ENCODE measurements at places on chromosomes 16 and 17. TPM values are rescaled to one million over a fixed set of nuclear protein-coding genes. Genes with fewer than 3 reads are reported as not detected.

Gene SMIM36
- total RNA-seq, result not detected

Gene COL1A1
- 862 TPM for total RNA-seq

Gene SCNN1B
- total RNA-seq, result 2.1 TPM

DNA sequence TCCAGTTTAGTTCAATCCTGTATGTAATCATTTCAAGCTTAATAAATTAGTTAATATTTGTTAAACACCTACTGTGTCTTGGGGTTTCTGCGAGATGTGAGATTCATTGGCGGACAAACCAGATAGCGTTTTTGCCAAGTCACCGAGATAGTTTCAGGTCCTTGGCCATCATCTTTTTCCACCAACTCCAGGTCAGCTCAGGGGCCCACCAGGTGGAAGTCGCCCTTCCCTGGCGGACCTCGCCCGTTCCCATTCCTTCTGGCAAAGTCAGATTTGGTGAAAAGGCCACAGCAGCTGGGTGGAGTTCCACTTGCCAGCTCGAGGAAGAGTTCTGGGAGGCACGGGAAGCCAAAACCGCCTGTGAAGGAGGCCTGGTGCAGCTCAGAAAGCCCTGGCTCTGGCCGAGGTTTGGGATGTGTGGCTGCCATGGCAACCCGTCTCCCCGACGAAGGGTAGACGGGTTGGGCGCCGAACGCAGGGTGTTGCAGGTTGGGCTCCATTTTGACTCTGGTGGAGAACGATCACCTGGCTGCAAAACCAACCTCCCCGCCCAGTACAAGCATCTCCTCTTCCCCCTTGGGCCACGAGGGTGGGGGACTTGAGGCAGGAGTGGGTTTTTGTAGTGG lies 39.5 kb downstream of the CMIP start:
- H3K27ac ChIP-seq, result no peak overlapping the region
- no peaks in the 10 kb centered on the region for H3K27me3 ChIP-seq

Gene CHST6
- not detected for total RNA-seq

- no peak for DNase-seq
- H3K27ac ChIP-seq, result no peak overlapping the region
- H3K36me3 ChIP-seq, result no peaks in the 10 kb centered on the region
- no peaks in the 10 kb centered on the region for H3K4me1 ChIP-seq
Measured at GRCh38 chr17:22090263-22090935, 398.1 kb downstream of the KCNJ18 start.

Gene ALOX15
- total RNA-seq, result 0.24 TPM

GRCh38 chr17:15485045-15485444 lies 17.6 kb upstream of the CDRT4 start:
- no peaks in the 10 kb centered on the region for H3K36me3 ChIP-seq
- H3K4me3 ChIP-seq, result no peak overlapping the region
- no peaks in the 10 kb centered on the region for H3K4me1 ChIP-seq
- no peak overlapping the region for H3K27ac ChIP-seq
- no peak for DNase-seq
- H3K27me3 ChIP-seq, result no peaks in the 10 kb centered on the region

- no peak overlapping the region for H3K27ac ChIP-seq
- H3K4me3 ChIP-seq, result no peak overlapping the region
- H3K27me3 ChIP-seq, result no peaks in the 10 kb centered on the region
- no peaks in the 10 kb centered on the region for H3K4me1 ChIP-seq
- no peaks in the 10 kb centered on the region for H3K36me3 ChIP-seq
- no peak for DNase-seq
Measured at GRCh38 chr16:64907844-64908243, 214.0 kb downstream of the CDH11 start.

GRCh38 chr16:48113001-48113400 lies 42.8 kb downstream of the ABCC12 start:
- no peak overlapping the region for H3K4me3 ChIP-seq
- H3K36me3 ChIP-seq, result no peaks in the 10 kb centered on the region
- H3K27me3 ChIP-seq, result no peaks in the 10 kb centered on the region
- no peaks in the 10 kb centered on the region for H3K4me1 ChIP-seq
- H3K27ac ChIP-seq, result no peak overlapping the region

GRCh38 chr16:67954421-67955196 lies 10.7 kb upstream of the LCAT start:
- H3K27ac ChIP-seq, result no peak overlapping the region
- no peaks in the 10 kb centered on the region for H3K27me3 ChIP-seq
- no peak overlapping the region for H3K4me3 ChIP-seq
- H3K4me1 ChIP-seq, result no peaks in the 10 kb centered on the region

Gene DLX4
- not detected for total RNA-seq

DNA sequence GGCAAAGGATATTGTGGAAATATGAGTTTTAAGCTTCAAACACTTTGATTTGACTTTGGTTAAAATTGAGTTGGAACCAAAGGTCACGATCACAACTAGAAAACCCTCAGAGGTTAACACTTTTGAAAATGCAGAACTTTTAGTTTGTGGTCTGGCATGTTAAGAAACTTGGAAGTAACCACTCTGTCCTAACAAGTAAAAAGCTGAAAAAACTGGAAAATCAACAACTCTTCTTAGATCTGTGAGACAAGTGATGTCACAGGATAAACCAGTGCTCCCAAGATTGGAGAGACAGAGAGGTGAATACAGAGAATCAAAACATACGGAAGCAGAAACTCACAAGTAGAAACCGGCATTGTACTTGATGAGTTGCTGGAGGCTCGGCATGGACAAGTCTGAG lies 17.4 kb downstream of the MFSD6L start:
- H3K4me3 ChIP-seq, result no peak overlapping the region
- H3K4me1 ChIP-seq, result no peaks in the 10 kb centered on the region
- DNase-seq, result no peak
- no peaks in the 10 kb centered on the region for H3K36me3 ChIP-seq
- no peak overlapping the region for H3K27ac ChIP-seq
- no peaks in the 10 kb centered on the region for H3K27me3 ChIP-seq

GRCh38 chr17:10585529-10585928 lies 36.1 kb upstream of the MYH2 start:
- H3K36me3 ChIP-seq, result no peaks in the 10 kb centered on the region
- no peak overlapping the region for H3K27ac ChIP-seq
- H3K27me3 ChIP-seq, result no peaks in the 10 kb centered on the region
- H3K4me3 ChIP-seq, result no peak overlapping the region
- DNase-seq, result no peak
- no peaks in the 10 kb centered on the region for H3K4me1 ChIP-seq

Gene CTRB1
- not detected for total RNA-seq

Gene RFWD3
- 12.9 TPM for total RNA-seq

DNA sequence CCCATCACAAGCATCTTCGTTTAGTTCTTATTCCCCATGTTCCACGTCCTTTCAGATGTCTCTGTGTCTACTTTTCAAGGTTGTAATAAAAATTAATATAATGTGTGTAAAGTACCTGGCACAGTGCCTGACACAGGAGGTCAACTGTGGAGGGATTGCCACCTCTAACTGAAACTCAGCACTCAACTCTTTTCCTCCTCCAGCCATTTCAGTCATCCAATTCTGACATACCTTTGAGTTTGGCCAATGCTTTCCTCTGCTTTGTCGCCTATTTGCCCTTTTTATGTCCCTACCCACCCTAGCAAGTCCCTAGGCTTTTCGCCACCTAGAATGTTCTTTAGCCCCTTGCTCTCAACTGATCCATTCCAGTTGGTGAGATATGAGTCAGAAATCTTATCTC lies 1.6 kb downstream of the UBE2Z start:
- H3K4me1 ChIP-seq, result peaks cover 6% of the 10 kb centered on the region
- no peaks in the 10 kb centered on the region for H3K27me3 ChIP-seq
- no peak overlapping the region for H3K4me3 ChIP-seq
- no peaks in the 10 kb centered on the region for H3K36me3 ChIP-seq
- no peak for DNase-seq

GRCh38 chr16:78890373-78890895 lies 710.1 kb downstream of the MAF start:
- DNase-seq, result no peak
- no peaks in the 10 kb centered on the region for H3K4me1 ChIP-seq
- H3K36me3 ChIP-seq, result no peaks in the 10 kb centered on the region
- H3K27ac ChIP-seq, result no peak overlapping the region

Gene ZDHHC1
- total RNA-seq, result 14.7 TPM

Gene ZNF830
- 19.5 TPM for total RNA-seq

GRCh38 chr17:81429821-81430551 lies 34.7 kb downstream of the BAHCC1 start:
- H3K27ac ChIP-seq, result peak overlapping the region; percentile 17
- no peaks in the 10 kb centered on the region for H3K27me3 ChIP-seq
- peak; percentile 52 for DNase-seq
- H3K4me1 ChIP-seq, result peaks cover 7% of the 10 kb centered on the region

DNA sequence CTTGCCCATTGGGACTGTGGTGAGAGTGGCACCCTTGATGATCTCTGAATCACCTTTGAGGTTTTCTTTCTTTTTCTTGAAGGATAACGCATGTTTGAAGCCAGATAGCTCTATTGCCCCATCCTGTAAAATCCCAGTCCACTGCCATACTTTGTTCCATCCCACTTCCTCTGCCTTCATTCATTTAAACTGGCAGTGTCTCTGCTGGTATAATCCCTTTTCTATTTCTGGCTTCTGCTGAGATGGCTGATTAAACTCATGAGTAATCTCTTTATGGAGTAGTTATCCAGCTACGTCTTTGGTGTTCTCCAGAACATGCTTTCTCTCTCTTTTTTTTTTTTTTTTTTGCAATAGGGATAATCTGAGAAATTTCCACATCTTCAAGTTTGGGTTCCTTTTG lies 656.5 kb upstream of the SALL1 start:
- H3K4me1 ChIP-seq, result no peaks in the 10 kb centered on the region
- no peak for DNase-seq
- H3K27ac ChIP-seq, result no peak overlapping the region
- no peak overlapping the region for H3K4me3 ChIP-seq
- no peaks in the 10 kb centered on the region for H3K36me3 ChIP-seq

DNA sequence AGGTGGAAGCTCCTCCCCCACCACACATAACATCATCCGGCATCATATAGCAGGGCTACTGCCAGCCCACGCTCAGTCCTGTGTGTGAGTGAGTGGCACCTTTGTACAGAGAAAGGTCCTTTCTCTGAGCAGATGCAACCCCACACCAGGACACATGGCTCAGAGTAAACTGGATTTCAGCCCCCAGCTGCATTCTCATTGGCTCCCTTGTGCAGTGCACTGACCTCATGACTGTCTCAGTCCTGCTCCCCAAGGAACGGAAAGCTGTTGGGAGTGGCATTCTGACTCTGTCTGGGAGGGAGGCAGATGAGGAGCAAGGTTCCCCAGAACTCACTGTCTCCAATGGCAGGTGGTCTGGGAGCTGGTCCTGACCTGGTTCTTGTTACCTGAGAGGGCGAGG lies 244.1 kb downstream of the PHKB start:
- no peaks in the 10 kb centered on the region for H3K36me3 ChIP-seq
- H3K4me1 ChIP-seq, result no peaks in the 10 kb centered on the region
- H3K27me3 ChIP-seq, result no peaks in the 10 kb centered on the region
- no peak for DNase-seq

- H3K36me3 ChIP-seq, result no peaks in the 10 kb centered on the region
- H3K4me1 ChIP-seq, result no peaks in the 10 kb centered on the region
- H3K27me3 ChIP-seq, result no peaks in the 10 kb centered on the region
- H3K27ac ChIP-seq, result no peak overlapping the region
- no peak for DNase-seq
- H3K4me3 ChIP-seq, result no peak overlapping the region
Measured at GRCh38 chr17:75364078-75364477, 41.4 kb downstream of the GRB2 start.

GRCh38 chr16:4651827-4652226 lies 27.2 kb downstream of the MGRN1 start:
- no peak for DNase-seq
- no peaks in the 10 kb centered on the region for H3K4me1 ChIP-seq

Gene WNK4
- not detected for total RNA-seq

GRCh38 chr17:58245428-58246103 lies 7.2 kb downstream of the LPO start:
- H3K36me3 ChIP-seq, result no peaks in the 10 kb centered on the region
- H3K4me3 ChIP-seq, result no peak overlapping the region
- no peaks in the 10 kb centered on the region for H3K27me3 ChIP-seq
- no peak for DNase-seq
- no peak overlapping the region for H3K27ac ChIP-seq
- no peaks in the 10 kb centered on the region for H3K4me1 ChIP-seq

- no peaks in the 10 kb centered on the region for H3K4me1 ChIP-seq
- no peaks in the 10 kb centered on the region for H3K36me3 ChIP-seq
- H3K27ac ChIP-seq, result no peak overlapping the region
- H3K4me3 ChIP-seq, result no peak overlapping the region
Measured at GRCh38 chr17:55673743-55674506, 48.7 kb downstream of the TMEM100 start.

DNA sequence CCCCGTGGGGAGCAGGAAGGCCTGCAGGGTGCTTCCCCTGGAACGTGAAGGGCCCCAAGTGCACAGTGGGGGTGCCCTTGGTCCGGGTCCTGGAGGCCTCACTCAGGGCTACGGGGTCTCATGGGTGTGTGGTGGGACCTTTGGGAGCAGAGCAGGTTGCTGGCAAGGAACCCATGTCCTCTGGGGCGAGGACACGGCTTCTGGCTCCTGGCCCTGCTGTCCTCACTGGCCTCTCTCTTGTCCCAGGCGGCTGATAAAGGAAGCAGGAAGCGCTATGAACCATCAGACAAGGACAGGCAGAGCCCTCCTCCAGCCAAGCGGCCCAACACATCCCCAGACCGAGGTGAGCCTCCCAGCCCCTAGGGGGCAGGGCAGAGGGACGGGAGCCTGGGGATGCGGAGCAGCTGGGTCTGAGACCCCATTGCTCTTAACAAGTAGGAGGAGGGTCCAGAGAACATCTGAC lies 9.8 kb upstream of the IL17C start:
- DNase-seq, result no peak
- no peak overlapping the region for H3K4me3 ChIP-seq
- H3K27ac ChIP-seq, result no peak overlapping the region

DNA sequence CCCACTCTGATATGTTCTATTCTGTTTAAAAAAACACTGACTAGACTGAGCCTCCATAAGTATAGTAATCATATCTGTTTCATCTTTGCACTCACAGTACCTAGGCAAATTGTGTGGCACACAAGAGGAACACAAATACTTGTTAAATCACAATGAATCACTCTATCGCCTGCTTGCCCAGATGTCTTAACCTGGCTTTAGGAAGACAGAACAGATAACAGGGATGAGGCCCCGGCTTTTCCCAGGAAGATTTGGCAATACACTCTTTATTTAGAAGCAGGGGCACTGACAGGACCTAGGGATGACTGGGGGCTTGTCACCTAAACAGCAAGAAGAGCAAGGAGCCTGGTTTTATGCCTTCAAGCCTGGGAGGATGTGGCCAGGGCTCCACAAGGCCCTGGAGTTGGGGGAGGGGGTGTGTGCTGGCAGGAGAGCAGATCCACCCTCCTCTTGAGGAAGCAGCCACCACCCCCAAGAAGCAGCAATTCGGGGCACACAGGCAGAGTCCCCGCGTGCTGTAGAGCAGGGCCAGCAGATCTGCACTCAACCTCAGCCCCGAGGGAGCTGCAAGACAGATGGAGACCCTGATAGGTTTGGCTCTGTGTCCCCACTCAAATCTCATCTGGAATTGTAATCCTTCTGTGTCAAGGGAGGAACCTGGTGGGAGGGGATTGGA lies 41.0 kb upstream of the KSR1 start:
- no peak for DNase-seq
- H3K4me3 ChIP-seq, result no peak overlapping the region
- no peaks in the 10 kb centered on the region for H3K4me1 ChIP-seq

- no peaks in the 10 kb centered on the region for H3K36me3 ChIP-seq
- no peaks in the 10 kb centered on the region for H3K27me3 ChIP-seq
- H3K4me1 ChIP-seq, result peaks cover 13% of the 10 kb centered on the region
- no peak for DNase-seq
- peak overlapping the region; percentile 66 for H3K27ac ChIP-seq
Measured at GRCh38 chr17:12627781-12628451, 37.8 kb upstream of the MYOCD start.

All from uterus (tissue), 4 donors.